Inflammatory macrophage (primary cell): ENCODE measurements at places on chromosomes 2 and 18.
A peak's percentile ranks its signal among the peaks of the same experiment; 100 is the strongest.

- DNase-seq, result no peak
Observed at GRCh38 chr18:11377766-11378540, 228.6 kb upstream of the PIEZO2 start.

- no peak for DNase-seq
Observed at GRCh38 chr2:191701696-191702095, 23.8 kb downstream of the NABP1 start.

DNA sequence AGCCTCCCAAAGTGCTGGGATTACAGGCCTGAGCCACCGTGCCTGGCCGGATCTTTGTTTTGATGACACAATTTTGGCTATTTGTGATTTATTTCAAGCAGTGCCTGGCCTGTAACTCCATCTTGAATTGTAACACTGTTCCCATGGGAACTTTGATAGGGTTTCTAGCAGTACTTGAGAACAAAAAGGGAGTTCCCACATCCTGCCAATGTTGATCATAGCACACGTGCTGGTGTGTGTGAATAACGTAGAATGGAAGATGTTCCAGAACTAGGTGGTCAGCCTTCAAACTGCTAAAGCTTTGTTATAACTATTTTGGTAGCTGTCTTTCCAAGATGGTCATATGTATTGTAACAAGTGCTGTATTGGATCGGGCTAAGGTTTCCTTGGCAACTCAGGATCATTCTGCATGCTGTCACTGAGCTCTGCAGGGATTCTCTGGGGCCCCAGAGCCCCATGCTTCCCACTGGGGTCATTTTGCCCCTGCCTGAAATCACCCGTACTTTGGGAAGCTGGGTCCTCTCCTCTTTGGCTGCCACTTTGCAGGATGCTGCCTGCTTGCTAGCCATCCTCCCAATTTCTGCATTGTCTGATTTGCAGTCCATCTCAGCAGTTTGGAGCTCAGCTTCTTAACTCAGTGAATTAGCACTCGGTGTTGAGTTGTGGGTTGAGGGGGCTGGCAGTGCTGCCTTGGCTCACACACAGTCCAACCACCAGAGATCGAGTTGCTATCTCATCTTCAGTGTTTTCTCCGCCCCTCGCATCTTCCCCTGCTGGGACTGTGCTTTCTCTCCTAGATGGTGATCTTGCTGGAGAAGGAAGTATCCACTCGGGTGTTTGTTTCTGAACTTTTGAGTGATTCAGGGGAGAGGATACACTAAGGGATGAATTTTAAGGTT, 26.8 kb downstream of the SH3RF3 start:
- DNase-seq, result no peak

DNA sequence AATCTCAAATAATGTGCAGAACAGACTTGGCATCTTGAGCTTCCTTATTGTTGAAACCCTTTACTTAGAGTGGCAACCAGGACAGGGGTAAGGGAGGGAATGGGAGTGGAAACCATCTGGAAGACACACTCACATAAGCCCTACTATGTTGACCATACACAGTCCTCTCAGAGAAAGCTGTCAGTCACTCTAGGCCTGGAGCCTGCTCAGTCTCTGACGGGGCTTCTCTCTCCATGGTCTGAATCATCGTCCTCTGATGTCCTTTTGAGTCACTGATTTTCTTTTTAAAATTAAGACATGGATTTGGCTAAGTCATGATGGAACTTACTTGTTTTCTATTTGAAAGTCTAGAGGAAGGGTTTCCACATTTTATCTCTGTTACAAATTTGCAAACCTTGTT, 74.0 kb downstream of the MYO1B start:
- DNase-seq, result no peak

- DNase-seq, result no peak
Observed at GRCh38 chr2:176135035-176135440, 5.5 kb downstream of the HOXD8 start.

DNA sequence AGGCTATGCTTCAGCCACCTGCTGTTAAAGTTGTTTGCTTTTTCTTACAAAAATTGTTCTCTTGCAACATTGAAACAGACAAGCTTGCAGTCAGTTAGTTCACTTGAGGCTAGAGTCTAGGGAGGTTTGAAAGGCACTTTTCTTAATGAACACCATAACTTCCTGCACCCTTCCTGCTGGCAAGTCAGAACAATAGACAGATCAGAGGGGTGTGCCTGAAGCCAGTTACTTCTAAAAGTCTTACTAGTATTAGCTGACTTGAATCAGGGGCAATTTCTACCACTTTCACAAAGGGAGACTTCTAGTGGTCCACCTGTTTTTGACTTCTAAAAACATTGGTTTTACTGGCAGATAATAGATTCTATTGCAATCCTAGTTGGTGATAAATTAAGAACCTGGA, 367.4 kb upstream of the CDH20 start:
- DNase-seq, result no peak

DNA sequence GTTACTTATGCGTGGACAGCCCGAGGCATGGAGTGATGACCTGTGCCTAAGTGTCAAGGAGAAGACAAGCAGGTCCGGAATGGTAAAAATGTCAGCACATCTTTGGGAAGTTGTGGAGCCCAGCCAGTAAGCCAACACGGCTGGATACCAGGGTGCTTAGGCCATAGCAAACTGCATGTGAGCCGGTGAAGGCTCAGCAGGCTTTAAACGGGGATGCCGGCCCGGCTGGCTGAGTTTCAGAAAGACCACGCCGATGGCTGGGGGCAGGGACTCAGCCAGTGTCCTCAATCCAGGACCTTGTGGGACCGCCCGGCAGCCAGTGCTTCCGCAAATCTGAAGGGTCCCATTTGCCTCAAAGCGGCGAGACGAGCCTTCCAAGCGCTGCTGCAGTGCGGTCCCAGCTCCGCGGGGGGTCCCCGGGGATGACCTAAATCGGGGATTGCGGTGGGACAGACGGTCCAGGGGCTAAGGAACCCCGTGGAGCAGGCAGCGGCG, 946 bp upstream of the AGAP1 start:
- DNase-seq, result no peak

DNA sequence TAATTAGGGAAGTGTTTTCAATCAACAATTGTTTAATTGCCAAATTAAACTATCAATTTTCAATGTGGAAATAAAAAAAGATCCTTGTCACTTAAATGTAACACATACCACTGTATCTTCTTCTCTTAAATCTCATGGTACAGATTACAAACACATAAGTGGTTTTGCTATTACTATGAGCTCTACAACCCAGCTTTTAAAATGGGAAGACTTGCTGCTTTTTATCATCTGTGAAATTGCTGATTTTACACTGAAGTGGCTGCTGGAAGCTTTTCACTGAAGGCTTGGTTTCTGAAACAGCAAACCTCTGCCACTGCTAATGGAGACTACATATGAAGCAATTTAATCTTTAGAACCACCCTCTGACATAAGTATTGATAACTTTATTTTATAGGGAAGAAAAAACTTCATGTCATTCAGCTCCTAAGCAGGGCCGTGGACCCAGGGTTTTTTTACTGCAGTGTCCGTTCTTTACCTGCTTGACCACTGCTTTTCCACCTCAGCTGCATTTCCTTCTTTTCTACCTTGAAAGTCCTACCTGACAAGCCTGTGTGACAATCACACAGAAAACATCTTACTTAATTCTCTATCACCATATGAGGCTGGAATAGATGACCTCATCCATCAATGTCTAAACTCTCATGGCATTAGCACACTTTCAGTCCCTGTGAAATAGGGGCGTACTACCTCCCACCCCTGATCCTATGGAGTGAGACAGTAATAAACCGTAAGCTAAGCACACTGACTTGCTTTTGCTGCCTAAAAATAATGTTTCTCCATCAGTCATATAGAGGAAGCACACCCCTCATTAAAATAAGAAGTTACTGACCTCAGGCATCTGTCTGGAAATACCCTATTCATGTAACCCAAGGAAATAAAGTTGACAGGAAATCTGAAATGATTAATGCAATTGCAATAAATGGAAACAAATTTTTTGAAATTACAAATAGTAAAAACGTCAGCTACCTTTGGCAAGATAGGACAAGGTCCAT, 19.2 kb upstream of the SLC8A1 start:
- DNase-seq, result peak; percentile 85

- DNase-seq, result no peak
Observed at GRCh38 chr2:188970211-188970610, 4.0 kb upstream of the COL3A1 start.

- DNase-seq, result no peak
Observed at GRCh38 chr2:150066490-150066889, 421.0 kb downstream of the RND3 start.

GRCh38 chr2:136021976-136022375, 36.5 kb upstream of the DARS1 start:
- no peak for DNase-seq

DNA sequence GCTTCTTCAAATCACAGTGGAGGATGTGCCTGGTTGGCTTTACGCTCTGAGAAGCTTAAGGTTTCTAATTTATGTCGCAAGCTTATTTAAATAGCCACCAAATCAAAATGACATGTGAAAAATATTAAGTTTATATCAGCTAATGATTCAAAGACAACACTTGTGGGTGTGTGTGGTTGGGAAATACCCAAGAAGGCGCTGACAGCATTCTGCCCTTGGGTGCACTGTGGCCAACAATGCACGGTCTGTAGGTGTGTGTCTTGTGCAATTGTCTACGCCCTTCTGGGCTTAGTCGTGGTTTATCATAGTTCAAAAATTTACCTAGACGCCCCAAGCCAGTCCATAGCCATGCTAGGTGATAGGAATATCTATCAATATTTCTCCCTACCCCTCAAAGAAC, 60.9 kb downstream of the KCTD1 start:
- peak; percentile 48 for DNase-seq

DNA sequence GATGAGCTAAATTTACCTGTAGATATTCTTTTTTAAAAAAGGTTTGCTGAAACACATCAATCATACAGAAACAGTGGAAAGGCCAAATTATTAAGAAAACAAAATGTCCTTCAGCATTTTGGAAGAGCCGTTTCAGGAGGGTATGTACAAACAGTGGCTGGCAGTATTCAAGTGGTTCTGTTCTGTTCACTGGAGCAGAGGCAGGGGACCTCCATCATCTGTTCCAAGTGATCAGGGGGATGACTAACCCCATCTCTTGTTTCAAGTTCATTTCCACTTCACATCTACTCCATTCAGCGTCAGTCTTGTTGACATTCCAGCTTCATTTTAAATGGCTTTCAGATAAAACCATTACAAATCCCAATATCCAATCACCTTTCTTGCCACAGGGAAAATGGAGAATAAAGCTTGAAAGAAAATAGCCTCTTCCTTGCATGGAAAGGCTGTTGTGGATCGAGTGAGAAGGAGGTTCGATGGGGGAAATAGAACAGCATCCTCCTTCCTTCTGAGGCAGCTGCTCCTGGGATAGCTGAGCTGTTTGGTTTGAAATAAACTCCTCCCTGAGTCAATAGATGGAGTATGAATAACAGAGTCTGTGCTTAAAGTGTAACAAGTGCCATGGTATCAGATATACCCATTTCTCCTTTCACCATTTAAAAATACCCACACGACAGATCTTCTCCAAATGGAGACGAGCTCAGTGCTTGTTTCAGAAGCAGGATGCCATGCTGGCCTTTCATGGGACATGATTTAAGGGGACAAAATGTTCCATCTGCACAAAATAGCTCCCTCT, 63.7 kb upstream of the OTOF start:
- no peak for DNase-seq

- DNase-seq, result peak; percentile 41
Observed at GRCh38 chr2:172806493-172806892, 70.8 kb downstream of the RAPGEF4 start.

DNA sequence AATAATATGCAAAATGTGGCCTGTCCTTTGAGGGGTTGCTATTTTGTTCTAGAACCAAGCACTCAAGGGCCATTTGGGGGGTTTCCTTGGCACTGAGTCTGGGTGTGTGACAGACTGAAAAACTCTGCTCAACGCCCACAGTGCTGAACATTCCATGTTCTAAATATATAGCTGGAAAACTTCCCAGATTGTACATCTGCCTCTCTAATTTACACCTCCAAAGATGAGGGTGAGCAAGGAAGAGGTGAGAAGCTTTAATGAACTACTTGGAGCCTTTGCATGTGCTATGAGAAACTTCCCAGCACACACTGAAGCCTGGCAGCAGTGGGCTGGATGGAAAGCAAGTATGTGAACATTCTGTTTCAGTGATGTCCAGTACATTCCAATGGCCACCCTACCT, 296.7 kb upstream of the KCNH7 start:
- no peak for DNase-seq

- DNase-seq, result no peak
Observed at GRCh38 chr2:120229341-120229740, 6.1 kb upstream of the TMEM185B start.

GRCh38 chr2:136025057-136025973, 39.9 kb upstream of the DARS1 start:
- peak; percentile 47 for DNase-seq

DNA sequence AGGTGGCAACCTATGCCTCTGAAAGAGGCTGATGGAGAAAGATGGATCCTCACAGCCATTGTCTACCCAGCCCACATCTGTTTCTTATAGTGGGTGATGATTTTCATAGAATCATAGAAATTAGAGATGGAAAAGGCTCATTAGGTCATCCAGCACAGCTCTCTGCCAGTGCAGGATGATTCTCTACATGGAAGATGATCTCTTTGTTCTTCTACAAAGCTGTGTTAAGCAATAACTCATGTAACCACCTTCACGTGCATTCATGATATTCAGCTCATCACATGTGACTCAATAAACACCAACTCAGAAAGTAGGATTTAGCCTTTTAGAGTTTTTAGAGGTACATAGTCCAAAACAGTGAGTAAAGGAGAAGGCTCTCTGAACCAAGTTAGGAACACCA, 539.4 kb upstream of the ID2 start:
- no peak for DNase-seq

DNA sequence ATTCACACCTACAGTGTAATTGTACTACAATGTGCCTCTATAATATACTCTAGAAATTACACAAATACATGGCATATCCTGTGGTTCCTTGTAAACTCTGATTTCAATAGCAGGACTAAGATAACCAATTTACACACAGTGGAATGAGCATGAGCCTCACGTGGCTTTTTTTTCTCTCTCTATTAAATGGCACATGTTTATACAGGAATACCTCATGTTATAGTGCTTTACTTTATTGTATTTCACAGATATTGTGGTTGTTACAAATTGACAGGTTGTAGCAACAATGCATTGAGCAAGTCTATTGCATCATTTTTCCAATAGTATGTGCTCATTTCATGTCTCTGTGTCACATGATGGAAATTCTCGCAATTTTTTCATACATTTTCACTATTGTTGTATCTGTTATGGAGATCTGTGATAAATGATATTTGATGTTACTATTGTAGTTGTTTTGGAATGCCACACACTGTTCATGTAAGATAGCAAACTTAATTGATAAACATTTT, 260.0 kb downstream of the FSIP2 start:
- DNase-seq, result no peak

- DNase-seq, result no peak
Observed at GRCh38 chr18:58572680-58573079, 56.2 kb downstream of the ALPK2 start.

GRCh38 chr2:170950221-170950761, 21.2 kb downstream of the GORASP2 start:
- peak; percentile 80 for DNase-seq

- no peak for DNase-seq
Observed at GRCh38 chr18:56651771-56652092, 573 bp downstream of the WDR7 start.

- peak; percentile 60 for DNase-seq
Observed at GRCh38 chr18:63994783-63995399, 25.0 kb downstream of the SERPINB8 start.
